Endothelial cell of umbilical vein (primary cell): ENCODE measurements at places on chromosomes 11 and 22. TPM values are rescaled to one million over a fixed set of nuclear protein-coding genes. Genes with fewer than 3 reads are reported as not detected.

Gene FAM118B
- 35.3 and 35.8 TPM in 2 replicates for total RNA-seq

DNA sequence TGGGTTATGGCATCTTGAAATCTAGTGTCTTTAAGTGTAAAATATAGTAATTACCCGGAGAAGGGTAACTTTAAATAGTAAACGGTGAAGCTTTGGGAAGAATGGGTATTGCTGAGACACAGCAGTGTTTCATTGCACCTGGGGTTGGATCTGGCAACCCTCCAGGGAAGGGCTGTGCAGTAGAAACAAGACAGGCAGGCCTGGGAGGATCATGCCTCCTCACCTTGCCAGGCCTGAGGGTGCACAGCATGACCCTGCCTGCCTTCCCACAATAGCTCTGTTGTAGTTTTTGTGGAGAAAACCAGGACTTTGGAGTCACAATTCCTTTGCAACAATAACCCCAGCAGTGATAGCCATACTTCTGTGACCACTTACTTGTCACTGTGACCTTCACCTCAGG is 64.6 kb upstream of the ADSL start:
- no peak for DNase-seq

DNA sequence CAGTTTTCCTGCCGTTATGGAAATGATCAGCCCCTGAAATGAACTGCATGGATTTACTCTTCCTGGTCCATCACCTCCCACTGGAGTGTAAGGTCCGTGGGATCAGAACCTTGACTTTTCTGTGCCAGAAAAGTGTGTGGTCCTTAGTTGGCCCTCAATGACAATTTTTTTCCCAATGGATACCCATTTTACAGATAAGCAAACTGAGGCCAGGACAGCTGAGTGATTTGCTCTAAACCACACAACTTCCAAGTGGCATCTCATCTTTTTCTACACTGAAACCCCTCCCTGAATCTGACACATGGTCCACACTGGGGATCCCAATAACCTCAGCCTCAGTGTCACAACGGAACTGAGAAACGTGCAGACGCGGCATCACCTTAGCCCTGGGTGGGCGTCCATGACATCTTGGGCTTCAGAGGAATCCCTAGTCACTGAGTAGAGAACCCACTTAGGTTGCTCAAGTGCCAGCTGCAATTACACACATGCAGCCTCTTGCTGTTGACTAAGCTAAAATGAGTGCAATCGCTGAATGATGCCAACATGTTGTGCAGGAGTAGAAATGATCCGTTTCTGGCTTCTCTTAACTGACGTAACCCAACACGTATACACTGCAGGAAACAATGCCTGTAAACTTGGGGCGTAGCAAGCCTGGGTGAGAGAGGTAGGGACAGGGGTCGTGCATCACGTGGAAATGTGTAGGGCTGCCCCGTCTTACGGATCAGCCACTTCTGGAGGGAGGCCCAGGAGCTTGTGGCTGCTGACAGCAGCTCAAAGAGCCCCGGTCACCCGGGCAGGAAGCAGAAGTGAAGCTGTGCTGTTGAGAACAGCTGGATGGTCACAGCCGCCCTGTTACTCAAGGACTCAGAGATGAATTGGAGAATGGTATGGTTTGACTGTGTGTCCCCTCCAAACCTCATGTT is 136.3 kb downstream of the SHANK2 start:
- DNase-seq: no peak

DNA sequence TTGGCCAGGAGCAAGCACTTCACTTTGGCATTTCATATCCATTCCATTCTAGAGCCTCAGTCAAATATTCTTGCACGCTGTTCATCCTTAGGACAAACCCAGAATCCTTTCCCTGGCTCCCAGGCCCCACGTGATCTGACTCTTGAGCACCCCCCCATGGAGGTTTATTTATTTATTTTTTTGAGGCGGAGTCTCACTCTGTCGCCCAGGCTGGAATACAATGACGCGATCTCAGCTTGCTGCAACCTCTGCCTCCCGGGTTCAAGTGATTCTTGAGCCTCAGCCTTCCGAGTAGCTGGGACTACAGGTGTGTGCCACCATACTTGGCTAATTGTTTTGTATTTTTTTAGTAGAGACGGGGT is 12.7 kb upstream of the TSGA10IP start:
- DNase-seq: no peak

DNA sequence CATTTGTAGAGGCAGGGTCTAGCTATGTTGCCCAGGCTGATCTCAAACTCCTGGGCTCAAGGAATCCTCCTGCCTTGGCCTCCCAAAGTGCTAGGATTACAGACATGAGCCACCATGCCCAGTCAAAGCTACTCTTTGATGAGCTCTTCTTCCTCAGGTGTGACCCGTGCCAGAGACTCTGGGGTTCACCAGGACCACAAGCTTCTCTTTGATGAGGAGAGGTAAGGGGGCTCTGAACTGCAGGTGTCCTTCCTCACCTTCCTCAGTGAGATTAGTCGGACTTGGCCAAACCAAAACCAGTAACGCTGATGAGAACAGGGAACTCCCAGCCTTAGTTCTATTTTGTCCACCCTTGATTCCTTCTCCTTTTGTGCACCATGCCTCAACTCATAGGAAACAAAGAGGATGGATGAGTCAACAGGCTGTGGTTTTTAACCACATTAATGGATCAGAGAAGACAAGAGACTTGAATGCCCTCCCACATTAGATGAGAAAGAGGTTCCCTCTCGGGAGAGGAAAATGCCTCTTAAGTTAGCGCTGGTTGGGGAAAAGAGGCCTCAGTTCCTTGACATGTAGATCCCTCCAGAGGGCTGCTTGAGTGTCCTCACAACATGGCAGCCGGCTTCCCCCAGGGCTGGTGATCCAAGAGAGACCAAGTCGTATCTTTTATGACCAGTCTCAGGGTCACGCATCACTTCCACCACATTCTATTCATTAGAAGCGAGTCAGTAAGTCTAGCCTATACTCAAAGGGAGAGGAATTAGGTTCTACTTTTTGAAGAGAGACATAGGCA is 25.7 kb upstream of the CTR9 start:
- no peak for DNase-seq

Gene C2CD3
- total RNA-seq: 26.2 and 36.6 TPM in 2 replicates

Gene BACE1
- total RNA-seq: 28.8 and 29.3 TPM in 2 replicates

Gene BLID
- total RNA-seq: 2.4 and 3.5 TPM in 2 replicates

- DNase-seq: no peak
Measured at GRCh38 chr11:1867381-1867780, 14.5 kb downstream of the LSP1 start.

GRCh38 chr11:3181725-3182461 is 16.8 kb upstream of the OSBPL5 start:
- DNase-seq: no peak

DNA sequence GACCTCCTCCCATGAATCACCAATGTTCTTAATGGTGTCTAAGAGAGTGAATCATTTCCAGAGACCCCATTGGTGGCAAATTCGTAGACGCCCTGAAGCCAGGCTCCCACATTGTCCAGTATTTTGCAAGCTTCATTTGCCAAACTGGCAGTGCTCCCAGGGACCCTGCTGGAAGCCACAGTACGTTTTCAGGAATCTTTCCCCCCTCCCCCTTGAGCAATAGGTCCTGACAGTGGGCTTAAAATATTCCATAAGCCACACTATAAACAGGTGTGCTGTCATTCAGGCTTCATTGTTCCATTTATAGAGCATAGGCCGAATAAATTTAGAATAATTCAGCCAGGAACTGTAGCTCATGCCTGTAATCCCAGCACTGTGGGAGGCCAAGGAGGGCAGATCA is 125.3 kb downstream of the MORC2 start:
- no peak for DNase-seq

- no peak for DNase-seq
Measured at GRCh38 chr22:20956258-20957101, 10.6 kb upstream of the AIFM3 start.

DNA sequence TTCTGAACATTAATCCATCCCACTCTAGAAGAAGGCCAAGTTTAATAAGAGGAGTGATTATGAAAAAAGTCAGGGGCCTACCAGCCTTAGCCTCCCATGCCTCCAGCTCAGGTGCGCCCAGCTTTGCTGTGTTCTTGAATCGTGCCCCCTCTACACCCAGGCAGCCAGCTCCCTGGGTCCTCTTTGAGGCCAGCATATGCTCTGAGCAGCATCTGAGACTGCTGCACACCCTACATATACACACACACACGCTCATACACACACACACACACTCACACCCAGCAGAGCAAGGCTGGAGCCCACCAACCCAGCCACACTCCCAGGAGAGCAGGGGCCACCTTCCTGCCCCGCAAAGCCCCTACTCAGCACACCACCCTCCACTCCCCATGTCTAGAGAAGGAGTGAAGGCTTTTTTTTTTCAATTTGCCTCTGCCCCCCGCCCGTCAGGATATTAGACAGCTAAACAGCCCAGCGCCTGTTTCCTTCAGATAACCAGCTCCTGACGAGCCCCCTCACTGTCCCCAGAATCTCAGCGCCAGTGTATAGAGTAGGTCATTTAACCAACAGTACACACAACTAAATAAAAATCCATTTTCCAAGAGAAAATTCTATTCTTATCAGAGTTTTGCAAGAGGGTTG is 121.6 kb downstream of the BUD13 start:
- no peak for DNase-seq

GRCh38 chr11:120660024-120660565 is 148.5 kb downstream of the GRIK4 start:
- peak; percentile 19 for DNase-seq

Gene OR8A1
- total RNA-seq: not detected in 2 replicates
